ENCODE measurements at places on chromosomes 13 and 19.

- peak; percentile 51 for DNase-seq
Observed at GRCh38 chr13:114313061-114313860, 1.0 kb upstream of the CHAMP1 start.

GRCh38 chr13:106133025-106133424, 402.4 kb downstream of the EFNB2 start:
- no peak for DNase-seq

GRCh38 chr19:30857966-30858490, 485.8 kb downstream of the ZNF536 start:
- no peak for DNase-seq

- DNase-seq = no peak
Observed at GRCh38 chr13:63731896-63732295, 2316.2 kb upstream of the PCDH20 start.

GRCh38 chr19:54364775-54365257, at the start of gene LAIR1:
Gene LAIR1 (minus strand): TSS chr19:54364931. CDS start chr19:54364804, 127 bp downstream.
- DNase-seq = peak; percentile 51

DNA sequence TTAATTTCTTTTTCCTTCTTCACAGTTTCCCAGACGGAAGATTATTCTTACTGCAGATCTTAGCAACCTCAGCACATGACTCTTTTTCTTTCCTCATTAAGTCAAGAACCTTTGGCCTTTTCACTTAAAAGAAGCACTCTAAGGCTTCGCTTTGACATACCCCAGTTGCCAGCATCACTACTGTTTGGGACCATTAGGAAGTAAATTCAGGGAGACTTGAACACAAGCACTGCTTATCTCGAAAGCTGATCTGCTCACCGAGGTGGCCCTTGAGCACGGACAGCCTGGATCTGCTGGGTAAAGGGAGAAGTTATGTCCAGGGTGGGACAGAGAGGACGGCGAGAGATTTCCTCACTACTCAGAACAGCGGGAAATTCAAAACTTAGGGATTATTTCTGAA, 151.4 kb upstream of the RNF113B start:
- DNase-seq = no peak

GRCh38 chr13:56338421-56338820, 802.3 kb upstream of the PRR20A start:
- no peak for DNase-seq

- DNase-seq = no peak
Observed at GRCh38 chr13:76812206-76812897, 73.9 kb downstream of the KCTD12 start.

DNA sequence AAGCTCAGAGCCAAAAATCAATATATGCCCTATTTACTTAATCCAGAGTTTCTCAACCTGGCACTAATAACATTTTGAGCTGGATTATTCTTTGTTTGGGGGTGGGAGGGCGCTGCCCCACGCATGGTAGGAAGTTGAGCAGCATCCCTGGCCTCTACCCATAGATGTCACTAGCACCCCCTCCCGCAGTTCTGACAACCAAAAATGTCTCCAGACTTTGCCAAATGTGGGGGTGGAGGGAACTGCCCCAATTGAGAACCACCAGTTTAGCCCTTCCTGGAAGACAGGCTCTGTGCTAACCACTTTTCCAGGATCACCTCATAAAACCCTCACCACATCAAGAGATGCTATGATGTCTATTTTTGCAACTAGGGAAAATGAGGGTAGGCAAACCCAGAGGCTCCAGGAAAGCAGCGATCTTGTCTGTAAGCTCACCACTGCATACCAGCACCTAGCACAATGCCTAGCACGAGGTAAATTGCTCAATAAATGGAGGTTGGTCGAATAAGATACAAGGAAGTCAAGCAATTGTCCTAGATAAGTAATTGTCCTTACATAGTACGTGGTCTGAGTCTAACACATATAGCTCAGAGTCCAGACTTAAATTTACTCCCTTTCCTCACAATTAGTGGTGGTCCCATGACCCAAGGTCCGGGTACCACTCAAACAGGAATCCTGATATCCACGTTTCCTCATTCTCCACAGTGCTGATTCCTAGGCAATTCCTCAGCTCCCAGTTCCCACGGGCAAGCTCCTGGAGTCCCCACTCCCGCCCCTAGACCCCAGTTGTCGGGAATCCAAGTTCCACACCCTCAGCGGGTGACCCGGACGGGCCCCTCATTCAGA, 892 bp downstream of the TRIR start:
- peak; percentile 69 for DNase-seq

DNA sequence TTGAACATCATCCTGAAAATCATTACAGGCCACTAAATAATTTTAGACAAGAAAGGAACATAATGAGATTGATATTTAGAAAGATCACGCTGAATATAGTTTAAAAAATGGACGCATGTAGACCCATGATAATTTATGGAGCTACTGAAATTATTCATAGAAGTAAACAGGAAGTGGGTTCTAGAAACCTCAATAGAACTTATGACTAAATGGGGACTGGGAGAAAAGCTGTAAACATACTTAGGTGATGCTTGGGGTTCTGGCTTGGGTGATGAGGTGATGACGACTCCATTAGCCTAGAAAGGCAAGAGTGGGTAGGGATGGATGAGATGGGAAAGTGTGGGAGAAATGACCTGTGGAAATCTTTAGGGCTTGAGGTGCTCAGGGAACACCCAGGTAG, 484.0 kb downstream of the MYO16 start:
- no peak for DNase-seq

GRCh38 chr13:27334774-27335435, 64.3 kb downstream of the RASL11A start:
- DNase-seq = no peak

GRCh38 chr13:75485286-75486062, 3.5 kb upstream of the TBC1D4 start:
- no peak for DNase-seq

- no peak for DNase-seq
Observed at GRCh38 chr19:6744381-6745301, 5.2 kb downstream of the TRIP10 start.

DNA sequence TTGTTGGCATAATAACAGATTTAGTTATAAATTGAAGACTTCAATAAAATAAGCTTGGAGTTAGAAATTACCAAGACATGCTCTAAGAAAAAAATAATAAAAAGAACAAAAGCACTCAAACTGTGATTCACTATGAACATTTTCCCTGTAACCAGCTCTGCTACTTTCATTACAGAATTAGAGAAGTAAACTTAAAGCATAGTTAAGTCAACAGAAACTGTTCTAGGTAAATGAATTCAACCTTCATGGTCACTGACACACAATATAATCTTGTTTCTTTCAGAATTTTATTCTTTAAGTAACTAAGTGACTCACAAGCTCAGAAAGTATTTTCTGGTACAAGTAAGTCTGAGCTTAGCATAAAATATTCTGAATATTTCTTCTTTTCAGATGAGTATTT, 136.3 kb downstream of the KLF5 start:
- DNase-seq = no peak

- no peak for DNase-seq
Observed at GRCh38 chr13:105774739-105775460, 760.6 kb downstream of the EFNB2 start.

- no peak for DNase-seq
Observed at GRCh38 chr13:53266757-53267156, 238.1 kb downstream of the OLFM4 start.

GRCh38 chr13:83215627-83216026, 666.6 kb downstream of the SLITRK1 start:
- DNase-seq = no peak

DNA sequence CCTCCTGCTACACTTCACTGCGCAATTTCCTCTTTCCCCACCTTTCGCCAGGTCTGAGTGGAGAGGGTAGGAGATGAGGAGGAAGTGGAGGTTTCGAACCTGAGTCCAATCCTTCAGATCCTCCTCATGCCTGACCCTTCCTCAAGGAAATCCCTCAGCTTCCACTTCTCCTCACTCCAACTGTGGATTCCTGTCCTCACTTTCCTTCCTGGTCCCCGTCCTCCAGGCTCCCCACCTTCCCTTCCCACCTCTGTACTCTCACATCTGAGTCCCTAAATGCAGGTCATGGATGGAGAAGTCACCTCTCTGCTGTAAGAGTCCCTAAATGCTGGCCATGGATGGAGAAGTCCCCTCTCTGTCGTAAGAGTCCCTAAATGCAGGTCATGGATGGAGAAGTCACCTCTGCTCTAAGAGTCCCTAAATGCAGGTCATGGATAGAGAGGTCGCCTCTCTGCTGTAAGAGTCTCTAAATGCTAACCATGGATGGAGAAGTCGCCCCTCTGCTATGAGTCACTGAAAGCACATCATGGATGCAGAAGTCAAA, 3.1 kb downstream of the TMEM86B start:
- DNase-seq = no peak

DNA sequence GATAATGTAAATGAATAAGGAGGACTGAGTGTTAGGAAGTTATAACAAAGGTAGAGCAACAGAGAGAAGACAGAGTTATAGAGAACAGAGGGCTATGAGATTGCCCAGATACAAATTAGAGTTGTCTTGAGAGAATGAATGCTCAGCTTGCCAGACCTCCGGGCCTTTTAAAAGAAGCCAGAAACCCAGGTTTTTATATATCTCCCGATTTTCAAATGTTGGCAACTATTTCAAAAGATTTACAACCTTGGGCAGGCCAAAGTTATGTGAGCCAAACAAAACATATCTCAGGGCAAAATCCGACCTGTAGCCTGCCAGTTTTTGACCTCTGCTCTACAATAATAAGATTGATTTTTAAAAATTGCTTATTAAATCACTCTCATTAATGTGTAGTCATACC, 573.1 kb upstream of the SLC10A2 start:
- DNase-seq = no peak

- peak; percentile 34 for DNase-seq
Observed at GRCh38 chr19:29724102-29724641, 9.1 kb upstream of the C19orf12 start.

GRCh38 chr19:30244533-30244932, 127.7 kb upstream of the ZNF536 start:
- no peak for DNase-seq

DNA sequence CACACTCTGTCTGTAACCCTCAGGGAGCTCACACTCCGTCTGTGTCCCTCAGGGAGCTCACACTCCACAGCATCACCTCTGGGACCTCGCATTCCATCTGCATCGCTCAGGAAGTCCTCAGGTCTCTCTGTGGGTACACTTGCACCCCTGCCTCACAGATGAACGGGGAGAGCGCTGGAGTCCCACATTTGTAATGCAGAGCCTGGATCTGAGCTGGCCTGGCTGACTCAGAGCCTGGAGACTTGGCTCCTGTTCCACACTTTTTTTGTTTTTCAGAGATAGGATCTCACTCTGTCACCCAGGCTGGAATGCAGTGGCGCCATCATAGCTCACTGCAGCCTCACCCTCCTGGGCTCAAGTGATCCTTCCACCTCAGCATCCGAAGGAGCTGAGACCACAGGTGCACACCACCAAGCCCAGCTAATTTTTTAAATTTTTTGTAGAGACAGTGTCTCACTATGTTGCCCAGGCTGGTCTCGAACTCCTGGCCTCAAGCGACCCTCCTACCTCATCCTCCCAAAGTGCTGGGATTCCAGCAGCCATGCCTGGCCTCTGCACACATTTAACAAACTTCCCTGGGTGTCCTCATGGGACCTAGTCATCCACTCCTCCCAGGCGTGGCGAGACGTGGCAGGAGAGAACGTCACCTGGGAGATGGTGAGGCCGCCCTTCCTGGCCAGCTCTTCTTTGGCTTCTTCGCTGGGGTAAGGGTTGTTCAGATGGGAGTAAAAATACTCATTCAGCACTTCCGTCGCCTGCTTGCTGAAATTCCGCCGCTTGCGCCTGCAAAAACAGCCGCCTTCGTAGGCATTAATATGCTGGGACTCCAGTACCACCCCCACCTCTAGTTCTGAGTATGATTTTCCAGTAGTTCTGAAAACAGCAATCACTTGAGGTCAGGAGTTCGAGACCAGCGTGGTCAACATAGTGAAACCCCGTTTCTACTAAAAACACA, 31.0 kb downstream of the CILP2 start:
- no peak for DNase-seq

DNA sequence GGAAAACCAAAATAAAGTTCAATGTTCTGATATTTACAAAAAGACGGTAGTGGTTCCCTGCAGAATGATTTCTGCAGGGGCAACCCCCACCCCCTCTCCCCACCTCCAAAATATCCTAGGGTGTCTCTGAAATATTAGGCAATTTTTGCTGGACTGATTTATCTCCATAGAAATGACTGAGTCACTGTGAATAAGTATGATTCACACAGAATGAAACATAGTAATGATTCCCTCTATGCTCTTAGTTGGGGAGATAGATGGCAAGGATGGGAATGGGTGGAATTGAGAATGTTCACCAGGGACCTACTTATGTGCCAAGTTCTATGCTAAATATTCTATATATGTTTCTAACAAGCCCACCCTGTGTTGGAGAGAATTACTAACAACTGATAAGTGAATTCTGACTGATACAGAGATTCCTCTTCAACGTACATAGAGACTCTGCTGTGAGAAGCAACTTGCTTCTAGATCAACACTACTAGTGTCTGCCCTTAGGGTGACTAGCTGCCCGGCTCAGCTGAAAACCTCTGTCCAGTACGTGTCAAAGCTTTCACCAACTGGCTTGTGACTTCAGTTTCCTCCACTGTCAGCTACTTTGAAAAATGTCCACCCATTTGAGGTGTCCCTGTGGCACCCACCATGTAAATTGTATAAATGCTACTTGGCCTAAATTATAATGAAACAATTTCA, 38.4 kb upstream of the RAP2A start:
- DNase-seq = no peak

DNA sequence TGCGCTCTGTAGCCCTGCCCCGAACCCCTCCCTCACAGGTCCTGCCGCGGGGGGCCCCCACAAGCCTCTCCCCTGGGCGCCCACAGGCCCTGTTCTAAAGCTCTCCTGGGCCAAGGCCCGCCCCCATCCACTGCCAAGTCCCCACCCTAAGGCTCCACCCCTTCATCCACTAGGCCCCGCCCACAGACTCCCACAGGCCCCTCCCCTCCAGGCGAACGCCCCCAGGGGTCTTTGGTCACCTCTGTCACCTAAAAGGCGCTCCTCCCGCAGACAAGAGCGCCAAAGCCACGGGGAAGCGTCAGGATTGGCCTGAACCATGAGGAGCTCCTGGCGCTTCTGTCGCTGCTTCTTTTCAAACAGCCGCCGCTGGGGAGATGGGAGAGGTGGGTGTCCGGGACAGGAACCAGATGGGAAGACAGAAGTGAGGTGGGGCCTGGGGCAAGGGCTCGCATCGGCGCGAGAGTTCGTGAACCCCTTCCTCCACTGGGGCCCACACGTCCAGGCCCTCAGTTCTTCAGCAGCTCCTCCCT, 2.3 kb downstream of the TULP2 start:
- peak; percentile 63 for DNase-seq

DNA sequence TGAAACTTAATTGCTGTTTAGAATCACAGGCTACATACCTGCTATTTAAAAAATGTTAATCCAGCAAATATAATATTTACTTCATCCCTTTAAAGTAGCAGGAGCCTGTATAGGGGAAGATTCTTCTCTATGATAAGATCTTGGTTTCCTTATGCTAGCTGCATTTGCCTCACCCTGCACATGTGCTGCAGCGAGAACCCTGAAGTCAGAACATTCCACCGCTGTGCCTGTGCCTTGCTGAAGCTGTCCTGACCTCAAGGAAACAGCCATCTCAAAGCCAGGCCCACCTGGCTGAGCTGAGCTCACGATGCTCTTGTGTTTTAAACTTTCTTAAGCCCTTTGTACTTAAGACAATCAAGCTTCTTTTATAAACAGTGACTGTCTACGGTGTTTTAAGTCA, 355.0 kb upstream of the PCDH20 start:
- DNase-seq = no peak

All from stimulated activated naive CD8-positive, alpha-beta T cell treated with anti-CD3 and anti-CD28 coated beads, Interleukin-15, amount 100 ng/mL, for 72 hours (primary cell).